H54 (cell line): ENCODE measurements at places on chromosomes 3 and 15.

DNA sequence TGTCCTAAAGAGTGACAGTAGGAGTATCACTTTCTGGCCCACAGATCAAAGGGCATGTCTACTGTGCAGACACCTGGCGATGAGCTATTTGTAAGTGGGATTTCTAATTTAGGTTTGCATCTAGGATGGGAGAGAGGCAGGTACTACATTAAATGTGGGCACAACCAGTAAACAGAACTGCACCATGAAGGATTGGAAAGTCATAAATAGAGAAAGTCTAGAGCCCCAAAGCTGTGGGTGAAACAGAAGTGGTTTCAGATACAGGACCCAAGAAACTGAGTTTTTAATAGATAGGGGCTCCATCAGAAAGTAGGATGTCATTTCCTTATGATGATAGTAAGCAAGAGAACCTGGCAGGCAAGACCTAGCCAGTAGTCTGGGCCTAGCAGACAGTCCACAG, 35.2 kb upstream of the SPPL2A start:
- DNase-seq, result no peak

DNA sequence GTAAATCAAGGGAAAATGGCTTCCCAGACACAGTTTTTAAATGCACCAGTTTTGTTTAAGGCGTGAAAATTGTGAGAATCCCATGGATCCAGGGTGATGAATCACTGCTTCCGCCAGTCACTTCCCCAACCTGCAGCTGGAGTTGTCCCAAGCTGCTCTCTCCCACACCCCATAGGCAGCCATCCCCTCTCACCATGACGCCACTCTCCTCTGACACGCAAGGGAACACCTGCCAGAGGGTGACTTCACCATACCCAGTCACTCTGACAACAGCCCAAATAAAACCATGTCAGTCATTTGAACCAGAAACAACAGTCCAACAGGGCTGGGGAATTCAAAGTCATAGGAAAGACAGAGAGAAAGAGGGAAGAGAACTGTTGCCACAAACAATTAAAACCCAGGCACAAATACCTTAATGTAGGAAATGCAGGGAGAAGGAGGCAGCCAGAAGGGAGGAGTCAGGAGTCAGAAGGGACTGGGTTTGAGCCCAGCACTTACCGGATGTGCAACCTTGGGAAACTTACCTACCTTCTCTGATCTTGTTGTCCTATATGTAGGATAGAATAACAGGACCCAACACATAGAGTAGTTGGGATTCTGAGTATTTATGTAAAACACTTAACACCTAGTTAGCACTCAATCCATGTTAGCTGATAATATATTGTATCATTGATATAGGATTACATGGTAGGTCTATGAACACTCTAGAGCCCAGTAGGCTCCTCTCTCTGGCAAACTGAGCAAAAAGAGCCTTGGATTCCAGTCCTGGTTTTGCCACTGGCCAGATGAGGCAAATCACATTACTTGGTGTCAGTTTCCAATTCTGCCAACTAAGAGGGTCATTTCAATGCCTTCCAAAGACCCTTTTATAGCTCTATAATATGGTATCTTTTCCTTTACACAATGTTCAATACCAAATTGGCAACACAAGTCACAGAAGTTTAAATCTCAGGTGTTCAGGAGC, 326.3 kb upstream of the ICE2 start:
- peak; percentile 19 for DNase-seq

DNA sequence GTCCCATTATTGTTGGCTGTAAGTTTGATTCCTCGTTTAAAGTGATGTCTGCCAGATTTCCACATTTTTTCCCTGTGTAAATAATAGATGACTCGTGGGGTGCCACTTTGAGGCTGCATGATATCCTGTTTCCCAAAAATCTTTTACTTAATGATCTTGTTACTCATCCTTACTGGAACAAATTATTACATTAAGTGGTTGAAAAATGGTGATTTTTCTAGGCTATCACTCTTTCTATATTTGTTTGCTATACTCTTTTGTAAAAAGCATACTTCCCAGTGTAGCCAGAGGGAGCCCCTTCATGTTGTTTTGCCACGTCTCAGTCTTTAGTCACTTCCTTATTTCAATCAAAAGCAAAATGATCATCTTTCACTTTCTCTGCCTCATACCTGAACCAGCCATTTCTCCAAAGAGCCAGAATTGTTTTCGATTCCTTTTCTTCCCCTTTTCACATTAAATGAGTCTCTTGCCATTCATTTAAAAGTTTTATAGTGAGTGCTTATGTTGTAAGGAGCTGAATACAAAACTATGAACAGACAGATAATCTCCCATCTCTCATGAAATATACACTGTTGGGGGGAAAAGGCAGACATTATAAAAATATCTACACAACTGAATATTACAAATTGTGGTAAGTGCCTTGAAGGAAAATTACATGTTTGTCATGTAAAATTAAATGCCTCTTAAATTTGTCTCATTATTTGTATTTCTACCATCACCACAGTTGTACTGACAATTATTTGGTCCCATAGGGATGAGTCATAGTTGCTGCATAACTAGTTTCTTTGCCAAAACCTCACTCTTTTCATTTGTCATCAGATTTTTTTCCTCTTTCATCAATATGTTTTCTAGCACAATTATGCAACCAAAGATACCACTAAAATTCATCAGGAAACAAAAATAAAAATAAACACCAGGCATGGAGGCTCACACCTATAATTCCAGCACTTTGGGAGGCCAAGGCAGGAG, 41.5 kb downstream of the ADGRG7 start:
- DNase-seq, result no peak

DNA sequence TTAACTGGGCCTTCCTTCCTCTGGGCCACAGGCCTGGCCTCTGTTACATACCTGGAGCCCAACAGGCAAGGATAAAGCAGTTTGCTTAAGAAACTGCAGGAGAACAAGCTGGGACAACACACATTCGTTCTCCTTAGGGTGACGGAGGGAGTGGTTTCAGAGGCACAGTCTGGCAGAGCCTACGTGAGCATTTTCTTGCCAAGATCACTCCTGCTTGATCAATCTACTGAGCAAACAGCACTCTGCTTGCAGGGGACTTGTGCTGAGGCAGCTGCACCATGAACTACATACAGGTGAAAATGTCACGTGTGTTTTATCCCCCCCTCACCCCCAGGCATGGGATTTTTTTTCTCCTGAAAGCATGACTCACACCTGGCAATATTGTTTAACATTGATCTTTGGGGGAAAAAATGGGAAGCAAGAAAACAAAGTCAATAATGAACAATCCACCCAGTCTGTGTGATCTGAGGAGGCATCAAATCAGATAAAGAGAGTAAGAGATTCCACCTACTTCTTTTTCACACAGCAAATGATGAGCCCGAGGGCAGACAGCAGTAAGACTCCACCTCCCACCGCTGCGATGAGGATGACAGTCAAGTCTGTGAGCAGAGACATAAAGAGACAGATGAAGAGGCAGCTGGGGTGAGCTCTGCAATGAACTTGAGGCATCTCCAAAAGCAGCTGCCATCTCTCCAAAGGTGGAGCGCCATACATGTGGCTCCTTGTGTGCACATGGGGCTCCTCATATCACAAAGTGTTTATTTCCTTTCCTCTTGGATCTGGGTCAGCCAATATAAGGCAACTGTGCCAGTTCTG, 57.4 kb downstream of the CDCP1 start:
- no peak for DNase-seq

- no peak for DNase-seq
These were observed 126.2 kb downstream of the TPRG1 start for GRCh38 chr3:189297932-189298331.

DNA sequence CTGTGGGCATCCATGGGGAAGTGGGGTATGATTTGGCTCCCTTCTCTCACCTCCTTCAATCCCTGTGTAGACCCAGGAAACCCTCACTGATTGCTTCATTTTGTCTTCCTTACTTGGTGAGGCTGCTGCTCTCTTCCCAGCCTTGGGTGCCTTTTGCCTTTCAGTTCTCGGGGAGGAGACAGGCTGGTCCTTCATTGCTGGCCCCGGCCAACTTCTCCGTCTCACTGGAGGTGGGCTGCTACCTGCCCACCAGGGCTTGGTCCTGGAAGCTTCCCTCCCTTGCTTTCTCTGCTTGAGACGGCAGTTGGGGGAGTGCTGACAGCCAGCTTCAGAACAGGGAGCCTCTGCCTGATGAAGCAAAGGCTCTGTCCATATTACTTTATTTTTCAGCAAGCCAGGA, 4.7 kb downstream of the FOXL2 start:
- DNase-seq, result no peak

- DNase-seq, result no peak
These were observed 28.9 kb downstream of the POLR2M start for GRCh38 chr15:57735431-57735830.

DNA sequence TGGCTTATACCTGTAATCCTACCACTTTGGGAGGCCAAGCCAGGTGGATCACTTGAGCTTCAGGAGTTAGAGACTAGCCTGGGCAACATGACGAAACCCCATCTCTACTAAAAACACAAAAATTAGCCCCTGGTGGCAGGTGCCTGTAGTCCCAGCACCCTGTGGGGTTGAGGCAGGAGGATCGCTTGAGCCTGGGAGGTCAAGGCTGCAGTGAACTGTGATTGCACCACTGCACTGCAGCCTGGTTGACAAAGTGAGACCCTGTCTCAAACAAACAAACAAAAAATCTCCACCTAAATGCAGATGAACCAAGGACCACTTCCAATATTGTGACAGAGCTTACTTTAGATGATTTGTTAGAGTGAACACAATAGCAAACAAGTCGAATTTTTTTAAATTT, 53.7 kb downstream of the TP53BP1 start:
- DNase-seq, result no peak

GRCh38 chr15:77516076-77516475, 95.4 kb downstream of the HMG20A start:
- DNase-seq, result peak; percentile 49

DNA sequence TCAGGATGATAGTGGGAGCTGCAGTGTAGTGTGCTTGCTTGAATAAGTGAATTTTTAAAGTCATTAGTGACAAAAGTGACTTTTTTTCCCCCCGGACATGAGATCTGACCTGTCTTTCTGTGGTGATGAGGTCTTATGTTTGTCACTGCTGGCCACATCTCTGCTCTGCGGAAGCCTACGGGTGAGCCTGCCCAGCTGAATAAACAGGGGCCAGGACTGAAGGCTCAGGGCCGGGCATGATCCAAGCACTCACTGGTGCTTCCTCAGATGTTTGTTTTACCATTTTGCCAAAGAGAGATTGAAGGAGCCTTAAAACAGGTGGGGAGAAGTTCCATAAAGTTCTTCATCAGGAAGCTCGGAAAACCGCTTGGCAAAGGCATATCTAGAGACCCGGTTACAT, 35.0 kb downstream of the RPL39L start:
- no peak for DNase-seq

DNA sequence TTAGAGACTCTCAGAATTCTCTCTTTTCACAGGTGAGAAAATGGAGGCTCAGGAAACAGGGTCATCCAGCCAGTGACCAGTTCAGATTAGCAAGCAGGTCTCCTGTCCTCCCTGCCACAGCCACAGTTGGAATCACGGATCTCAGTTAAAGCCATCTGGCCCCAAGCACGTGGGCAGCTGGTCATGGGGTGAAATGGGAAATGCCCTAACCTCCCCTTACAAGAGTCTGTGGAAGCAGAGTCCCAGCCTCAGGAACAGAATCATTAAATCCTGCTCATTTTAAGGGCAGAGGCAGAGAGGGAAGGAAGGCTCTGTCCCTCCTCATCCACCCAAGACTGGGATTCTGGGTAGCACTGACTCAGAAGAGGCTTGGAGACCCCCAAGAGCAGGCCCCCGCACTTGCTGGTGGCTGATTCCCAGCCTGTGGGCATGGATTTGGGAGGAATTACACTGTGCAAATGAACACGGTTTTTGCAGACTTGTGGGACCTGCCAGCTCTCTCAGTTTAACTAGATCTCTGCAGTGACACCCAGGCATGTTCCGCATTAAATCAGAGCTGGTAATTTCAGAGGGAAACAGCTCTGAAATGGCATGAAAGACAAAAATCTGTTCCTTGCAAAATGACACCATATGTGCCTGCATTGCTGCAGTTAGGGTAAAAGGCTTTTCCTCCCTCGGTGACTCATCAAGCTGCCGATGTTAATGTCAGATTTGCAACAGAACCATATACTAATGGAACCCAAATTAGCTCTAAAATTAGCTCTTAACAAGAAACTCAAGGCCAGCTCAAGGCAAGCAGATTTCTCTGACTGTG, 89.0 kb downstream of the BDH1 start:
- DNase-seq, result peak; percentile 65

DNA sequence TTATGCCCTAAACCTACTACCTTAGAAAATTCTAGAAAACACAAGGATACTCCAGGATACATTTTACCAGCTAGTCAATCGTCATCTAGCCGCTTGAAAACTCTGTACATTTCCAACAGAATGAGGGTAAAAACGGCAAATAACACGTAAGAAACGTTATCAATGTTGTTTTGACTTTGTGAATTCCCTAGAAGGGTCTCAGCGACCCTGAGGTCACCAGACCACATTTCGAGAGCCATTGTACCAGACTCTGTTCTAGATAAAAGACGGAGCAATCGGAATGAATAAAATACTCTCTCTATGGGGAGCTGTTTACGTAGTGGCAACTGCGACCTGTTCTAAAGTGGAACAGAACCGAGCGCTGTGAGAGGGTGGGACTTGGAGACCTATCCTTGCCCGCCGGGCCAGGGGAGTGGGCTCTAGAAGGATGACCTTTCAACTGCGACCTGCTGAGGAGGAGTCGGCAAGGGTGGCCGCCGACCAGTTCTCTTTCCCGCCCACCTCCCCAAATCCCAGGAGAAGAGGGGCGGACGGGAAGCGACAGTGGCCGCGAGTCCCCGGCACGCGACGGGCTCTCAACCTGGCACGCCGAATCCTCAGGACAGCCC, 778 bp upstream of the AP4E1 start:
- no peak for DNase-seq

DNA sequence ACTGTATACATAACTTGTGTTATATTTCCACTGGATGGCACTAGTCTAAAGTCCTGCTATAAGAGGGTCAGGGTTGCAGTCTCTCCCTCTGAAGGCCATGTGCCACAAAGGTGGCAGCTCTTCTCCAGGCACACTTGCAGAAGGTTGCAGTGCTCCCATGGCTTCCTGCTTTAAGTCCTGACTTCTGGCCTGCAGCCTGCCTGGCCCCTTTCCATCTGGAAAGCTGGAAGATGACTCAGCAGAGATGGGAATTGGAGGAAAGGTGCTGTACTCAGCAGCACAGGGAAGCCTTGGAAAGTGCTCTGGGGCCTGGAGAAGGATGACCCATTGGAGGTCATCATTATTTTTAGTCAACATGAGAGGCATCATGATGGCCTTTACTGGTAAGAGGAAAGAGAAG, 40.9 kb upstream of the MRPL3 start:
- DNase-seq, result peak; percentile 20

- no peak for DNase-seq
These were observed 706 bp downstream of the CAV3 start for GRCh38 chr3:8734137-8734878.

DNA sequence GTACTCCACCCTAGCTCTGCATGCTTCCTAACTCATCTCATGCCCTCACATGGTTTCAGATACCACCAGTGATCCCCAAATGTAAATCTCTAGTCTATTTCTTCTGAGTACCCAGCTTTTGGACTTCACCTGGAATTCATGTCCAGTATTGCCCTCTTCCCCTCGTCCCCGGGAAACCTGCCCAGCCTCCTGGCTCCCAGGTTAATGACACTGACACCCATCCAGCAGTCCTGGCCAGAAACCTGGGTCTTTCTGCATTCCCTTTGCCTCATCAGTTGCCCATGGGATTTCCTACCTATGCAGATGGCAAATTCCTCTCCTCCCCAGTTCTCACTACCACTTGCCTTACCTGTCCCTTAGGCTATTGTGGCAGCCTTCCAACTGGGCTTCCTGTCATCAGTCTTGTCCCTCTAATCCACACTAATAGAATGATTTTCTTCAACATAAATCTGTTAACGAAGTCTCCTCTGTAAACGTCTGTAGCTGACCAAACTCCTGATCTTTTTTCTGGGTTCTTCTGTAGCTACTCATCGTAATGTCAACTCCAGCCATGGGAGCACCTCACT, 15.3 kb upstream of the MYLK start:
- DNase-seq, result no peak
